ENCODE measurements at places on chromosomes 4 and X.

DNA sequence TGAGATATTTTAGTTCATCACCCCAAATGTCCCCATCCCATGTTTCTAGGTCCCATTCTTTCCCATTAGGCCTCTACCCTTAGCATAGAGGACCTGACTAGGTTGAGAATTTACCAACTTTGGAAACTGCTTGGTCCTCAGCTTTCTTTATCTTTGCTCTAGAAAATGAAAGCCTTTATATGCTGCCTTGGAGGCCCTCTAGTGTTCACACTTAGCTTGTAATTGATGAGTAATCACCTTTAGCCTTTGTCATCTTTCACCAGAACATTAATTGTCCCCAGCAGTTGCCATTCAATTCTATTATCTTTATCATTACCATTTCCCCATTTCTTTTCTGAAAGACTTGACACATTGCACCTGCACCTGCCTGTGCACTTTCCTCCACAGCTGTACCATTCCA is 589.2 kb upstream of the NR3C2 start:
- DNase-seq: no peak

DNA sequence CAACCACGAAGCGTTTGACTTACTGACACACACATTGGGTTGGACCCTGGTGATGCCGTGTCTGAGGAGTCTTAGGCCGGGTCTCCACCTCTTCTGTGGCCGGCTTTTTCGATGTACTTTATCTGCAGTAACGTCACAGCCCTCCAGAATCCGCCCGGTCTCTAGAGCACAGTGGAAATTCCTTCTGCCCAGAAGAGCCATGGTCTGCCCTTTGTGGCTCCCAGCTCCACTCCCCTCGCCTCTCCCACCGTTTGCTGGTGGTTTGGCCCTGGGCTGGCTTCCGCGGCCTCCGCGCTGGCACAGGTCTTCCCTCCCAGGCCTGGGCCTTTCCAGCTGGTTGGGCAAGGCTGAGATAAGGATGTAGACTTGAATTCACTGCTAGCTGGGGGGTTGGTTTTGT is 4.3 kb downstream of the MAEA start:
- DNase-seq: no peak

- DNase-seq: no peak
Measured at GRCh38 chr4:72842323-72842722, 227.2 kb downstream of the COX18 start.

DNA sequence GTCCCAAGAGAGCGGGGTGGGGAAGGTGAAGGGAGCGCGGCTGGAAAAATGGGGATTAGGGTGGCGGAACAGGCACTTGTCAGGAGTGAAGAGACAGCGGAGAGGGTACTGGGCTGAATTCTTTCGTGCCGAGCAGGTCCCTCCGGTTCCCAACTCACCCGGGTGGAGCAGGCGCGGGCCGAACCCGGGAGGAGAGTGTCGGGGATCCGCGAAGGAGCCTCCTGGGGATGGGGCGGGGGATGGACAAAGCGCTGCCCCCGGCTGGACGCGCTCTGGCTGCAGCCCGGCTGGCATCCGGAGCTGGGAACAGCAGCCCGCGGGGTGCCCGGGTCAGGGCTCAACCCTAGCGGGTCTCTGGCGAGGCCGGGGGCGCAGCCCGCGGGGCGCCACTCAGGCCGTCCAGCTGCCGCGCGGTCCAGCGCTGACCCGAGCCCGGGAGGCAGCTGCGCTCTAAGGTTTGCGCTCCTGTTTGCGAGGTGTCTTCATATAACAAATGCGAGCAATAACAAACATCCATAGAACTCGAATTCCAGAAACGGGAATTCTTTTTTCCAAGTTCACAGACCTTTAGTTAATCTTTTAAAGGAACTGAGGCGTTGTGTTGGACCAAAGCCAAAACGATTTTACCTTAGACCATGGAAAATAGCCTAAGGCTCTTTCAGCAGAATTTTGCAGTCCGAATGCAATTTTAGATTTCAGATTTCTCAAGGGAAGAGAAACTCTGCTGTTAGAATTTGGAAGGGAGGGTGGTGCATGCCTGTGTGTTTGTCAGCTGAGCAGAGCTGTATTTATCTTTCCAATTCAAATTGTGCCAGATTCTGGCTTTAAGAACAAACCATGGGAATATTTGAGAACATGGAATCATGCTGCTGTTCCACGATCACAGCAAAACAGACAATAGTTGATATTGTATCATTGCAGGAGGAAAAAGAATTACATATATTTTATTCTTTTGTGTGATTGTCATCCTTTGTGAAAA is 744 bp downstream of the NPY5R start:
- no peak for DNase-seq

DNA sequence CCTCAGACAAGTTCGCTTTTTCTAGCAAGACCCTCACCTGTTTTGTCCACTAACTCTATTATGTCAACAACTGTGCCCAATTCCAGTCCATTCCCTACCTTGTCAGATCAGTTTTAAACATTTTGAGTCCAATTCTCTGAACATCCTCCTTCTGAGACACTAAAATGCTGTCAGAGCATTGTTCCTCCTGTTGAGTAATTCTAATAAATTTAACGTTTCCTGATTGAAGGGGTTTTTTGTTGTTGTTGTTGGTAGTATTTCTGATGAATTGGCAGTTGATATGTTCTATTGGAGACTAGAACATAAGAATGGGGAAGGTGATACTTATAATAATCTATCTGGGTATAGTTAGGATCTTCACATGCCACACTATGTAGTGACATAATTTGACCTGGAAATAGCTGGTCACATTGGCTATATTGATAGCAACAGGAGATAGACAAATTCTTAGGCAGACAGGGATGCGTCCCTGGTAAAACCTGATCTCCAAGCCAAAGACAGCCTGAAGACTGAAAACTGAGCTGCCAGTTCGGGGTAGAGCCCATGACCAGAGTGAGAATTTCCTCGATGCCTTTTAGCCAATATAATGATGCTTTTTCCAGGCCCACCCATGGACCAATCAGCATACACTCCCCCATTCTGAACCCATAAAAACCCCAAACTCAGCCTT is 12.4 kb upstream of the CXCL2 start:
- DNase-seq: no peak

GRCh38 chrX:9466124-9466495 is 1.3 kb downstream of the TBL1X start:
- no peak for DNase-seq

GRCh38 chr4:96431094-96431493 is 591.2 kb downstream of the PDHA2 start:
- no peak for DNase-seq

DNA sequence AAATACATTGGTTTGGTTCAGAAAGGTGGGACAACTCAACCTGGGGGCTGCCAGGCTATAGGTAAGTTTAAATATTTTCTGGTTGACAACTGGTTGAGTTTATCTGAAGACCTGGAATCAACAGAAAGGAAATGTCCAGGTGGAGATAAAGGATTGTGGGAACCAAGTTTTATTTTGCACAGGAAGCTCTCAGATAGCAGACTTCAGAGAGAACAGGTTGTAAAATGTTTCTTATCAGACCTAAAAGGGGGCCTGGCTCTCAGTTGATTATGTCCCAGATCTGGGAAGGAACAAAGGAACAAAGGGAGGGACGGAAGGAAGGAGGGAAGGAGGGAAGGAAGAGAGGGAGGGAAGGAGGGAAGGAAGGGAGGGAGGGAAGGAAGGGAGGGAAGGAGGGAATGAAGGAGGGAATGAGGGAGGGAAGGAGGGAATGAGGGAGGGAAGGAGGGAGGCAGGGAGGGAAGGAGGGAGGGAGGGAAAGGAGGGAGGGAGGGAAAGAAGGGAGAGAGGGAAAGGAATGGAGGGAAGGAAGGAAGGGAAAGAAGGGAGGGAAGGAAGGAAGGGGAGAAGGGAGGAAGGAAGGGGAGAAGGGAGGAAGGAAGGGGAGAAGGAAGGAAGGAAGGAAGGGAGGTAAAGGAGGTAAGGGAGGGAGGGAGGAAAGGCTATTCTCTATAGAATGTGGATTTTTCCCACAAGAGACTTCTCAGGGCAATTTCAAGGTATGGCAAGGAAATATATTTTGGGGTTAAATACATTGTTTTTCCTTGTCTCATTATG is 186.7 kb downstream of the DHRSX start:
- no peak for DNase-seq

DNA sequence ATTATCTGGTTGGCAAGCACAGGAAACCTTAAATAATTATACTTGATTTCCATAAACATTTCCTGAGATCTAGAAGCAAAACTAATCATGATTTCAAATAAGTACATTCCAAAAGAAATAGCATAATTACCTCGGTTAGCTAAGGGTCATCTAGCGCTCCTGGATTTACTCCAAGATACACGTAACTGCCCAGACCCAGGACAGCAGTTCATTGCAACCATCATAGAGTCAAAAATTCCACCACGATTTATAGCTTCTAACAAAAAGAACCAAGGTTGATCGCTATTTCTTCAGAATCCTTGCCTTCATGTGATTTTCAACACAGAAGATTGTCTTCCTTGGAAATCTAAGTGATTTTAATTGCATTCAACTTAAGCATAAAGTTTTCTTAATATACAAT is 1235.5 kb upstream of the TENM3 start:
- DNase-seq: no peak

DNA sequence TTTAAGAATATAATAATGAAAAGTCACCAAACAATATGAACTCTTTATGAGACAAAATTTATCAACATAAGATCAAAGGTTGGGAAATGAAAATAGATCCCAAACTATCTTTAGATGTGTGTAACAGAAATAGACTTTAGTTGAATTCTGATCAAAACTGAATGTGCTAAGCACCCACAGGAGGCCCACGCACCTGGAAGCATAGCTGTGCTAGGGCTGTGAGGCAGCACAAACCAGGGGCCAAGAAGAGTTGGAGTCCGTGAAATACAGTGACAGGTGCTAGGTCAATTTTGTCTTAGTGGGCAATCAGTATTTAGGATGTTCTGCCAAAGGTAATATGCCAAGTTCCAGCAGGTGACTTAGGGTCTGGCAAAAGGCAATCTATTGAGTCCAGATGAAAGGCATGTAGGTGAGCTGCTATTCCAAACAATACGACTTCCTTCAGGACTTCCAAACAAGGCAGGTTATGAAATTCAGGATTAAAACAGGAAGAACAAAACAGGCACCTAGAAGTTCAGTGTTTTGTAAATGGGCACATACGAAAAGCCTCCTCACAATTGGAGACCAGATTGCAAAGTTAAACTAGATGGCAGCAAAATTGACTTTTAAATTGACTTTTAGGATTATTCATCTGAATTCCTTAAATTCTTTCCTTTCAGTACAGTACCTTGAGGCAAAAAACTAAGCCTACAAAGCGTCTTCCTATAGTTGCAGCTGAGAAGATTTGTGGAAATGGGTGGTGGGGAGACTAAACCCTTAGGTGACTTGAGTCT is 4.7 kb upstream of the PCDH18 start:
- DNase-seq: no peak

- DNase-seq: no peak
Measured at GRCh38 chr4:31949045-31949444, 1228.9 kb downstream of the PCDH7 start.

- DNase-seq: peak; percentile 25
Measured at GRCh38 chr4:40626183-40626990, 3.3 kb downstream of the RBM47 start.

- peak; percentile 83 for DNase-seq
Measured at GRCh38 chr4:91288702-91289311, 1015.0 kb upstream of the GRID2 start.

- no peak for DNase-seq
Measured at GRCh38 chrX:104913348-104913747, 307.1 kb downstream of the TEX13A start.

GRCh38 chrX:30713061-30713525 is 59.9 kb downstream of the GK start:
- DNase-seq: no peak

DNA sequence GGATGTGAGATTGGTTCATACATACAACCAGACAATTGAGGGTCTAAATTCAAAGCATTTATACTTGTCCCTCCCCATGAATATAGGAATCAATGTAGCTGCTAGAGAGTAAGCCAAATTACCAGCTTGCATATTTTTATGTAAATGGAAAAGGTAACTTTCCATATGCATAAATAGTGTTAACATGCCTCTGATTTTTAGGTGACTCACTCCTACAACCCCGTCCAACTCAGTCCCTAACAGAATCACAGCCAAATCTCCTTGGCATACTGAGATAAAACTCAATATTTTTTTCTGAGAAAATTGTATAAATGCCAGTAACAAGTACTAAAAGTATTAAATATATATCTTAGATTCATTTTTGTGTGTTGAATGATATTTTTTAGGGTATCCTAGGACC is 67.2 kb downstream of the INPP4B start:
- DNase-seq: no peak

DNA sequence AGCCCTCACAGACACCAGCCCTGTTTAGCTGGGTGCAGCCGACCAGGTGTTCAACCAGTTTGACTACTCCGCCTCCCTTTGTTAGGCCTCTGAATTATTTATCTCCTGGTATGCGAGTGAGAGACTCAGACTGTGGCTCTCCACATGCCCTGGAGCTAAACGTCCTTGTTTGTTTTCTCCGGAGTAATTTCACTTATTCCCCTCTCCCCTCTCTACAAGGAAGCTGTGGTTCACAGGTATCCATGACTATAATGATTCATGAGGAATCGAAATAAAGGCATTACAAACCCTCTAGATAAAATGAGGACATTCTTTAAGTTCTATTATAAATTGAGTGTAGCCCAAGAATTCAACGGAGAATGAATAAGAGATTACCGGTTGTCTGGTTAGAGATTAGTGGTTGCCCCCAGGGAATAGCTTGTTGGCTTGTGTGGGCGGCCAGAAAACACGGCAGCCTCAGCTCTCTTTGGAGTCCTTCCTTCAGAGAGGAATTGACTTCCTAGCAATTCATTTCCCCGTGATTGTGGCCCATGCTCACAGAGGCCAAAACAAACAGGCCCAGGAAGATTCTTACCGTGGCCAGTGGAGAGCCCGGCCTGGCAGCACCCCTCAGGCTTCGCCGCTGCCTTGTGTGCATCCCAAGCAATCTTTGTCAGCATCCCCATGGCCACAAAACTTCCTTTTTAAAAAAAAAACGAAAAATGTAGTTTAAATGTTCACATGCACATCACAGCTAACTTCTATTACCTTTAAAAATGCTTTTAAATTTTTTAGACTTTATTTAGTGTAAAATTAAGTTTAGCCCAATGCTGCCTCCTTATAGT is 60.2 kb upstream of the CBR4 start:
- DNase-seq: peak; percentile 79

DNA sequence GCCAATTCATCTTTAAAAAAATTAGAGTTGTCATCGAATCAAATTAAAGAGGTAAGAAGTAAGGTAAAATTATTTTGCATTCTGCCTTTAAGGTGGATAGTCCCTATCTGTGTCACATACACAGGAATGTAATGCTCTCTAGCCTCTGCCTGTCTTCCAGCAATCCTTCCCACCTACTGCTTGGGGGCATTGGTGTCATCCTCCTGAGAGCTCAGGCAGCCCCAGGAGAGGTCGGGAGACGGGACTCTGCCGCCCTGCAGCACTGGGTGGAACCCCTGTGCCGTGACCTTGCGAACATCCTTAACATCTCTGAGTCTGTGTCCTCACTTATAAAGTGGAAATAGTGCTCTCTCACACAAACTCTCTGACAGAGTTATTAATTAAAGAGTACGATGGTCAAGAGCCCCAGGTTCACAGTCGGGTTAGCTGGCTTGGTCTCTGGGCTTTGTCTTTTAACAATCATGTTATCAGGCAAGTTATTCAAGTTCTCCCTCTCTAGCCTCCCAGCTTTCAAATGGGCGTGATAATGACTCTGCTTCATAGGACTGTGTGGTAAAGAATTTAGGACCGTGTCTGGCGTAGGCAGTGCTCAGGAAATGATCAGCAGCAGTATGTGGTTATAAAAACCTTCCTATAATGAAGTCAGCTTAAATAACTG is 10.2 kb downstream of the TLR3 start:
- DNase-seq: no peak

GRCh38 chr4:116499-116898 is 7.8 kb upstream of the ZNF718 start:
- no peak for DNase-seq

GRCh38 chrX:6748595-6748994 is 213.7 kb upstream of the VCX3A start:
- no peak for DNase-seq

Measured in NCI-H2029 (cell line).